Stimulated activated CD8-positive, alpha-beta memory T cell treated with anti-CD3 and anti-CD28 coated beads, Interleukin-12 subunit alpha, Interleukin-12 subunit beta, amount 100 ng/mL, for 1 hour (primary cell): ENCODE measurements at places on chromosomes 6 and 20.
A peak's percentile ranks its signal among the peaks of the same experiment; 100 is the strongest.

GRCh38 chr20:44467289-44467883 is 8.3 kb upstream of the TTPAL start:
- DNase-seq = no peak

DNA sequence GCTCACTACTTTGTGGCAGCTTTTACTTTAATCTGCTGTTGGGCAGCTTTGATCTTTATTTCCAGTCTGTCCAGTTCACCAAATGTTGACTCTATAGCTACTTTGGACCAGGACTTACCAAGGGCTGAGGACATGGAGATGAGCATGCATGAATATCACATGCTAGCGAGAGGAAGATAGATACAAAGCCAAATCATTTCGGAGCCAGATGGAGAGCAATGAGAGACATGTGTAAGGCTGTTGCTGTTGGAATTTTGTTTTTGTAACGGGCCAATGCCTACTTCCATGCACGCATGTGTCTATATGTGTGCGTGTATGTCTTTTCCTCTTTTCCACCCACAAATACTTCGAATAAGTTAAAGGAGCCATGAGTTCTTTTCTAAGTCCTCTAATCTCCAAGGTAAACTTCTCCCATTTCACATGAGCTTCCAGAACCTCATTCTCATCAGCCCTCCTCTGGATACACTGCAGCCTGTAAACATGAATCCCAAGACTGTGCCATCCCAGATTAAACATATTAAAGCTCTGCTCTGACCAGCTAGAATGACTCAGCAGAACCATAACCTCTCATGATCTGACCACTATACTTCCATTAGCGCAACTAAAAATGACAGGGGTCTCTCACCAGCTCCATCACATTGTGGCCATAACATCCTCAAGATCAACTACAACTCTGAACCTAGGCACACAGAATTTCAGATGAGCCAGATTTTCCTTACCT is 160.7 kb downstream of the LRFN2 start:
- DNase-seq = no peak

GRCh38 chr20:21230686-21231085 is 72.4 kb upstream of the XRN2 start:
- DNase-seq = no peak

GRCh38 chr20:33490023-33490933 is at the start of gene CBFA2T2:
TSS of gene CBFA2T2 (plus strand) at chr20:33490096. CDS start at chr20:33490268, 172 bp downstream.
- DNase-seq = peak; percentile 37

DNA sequence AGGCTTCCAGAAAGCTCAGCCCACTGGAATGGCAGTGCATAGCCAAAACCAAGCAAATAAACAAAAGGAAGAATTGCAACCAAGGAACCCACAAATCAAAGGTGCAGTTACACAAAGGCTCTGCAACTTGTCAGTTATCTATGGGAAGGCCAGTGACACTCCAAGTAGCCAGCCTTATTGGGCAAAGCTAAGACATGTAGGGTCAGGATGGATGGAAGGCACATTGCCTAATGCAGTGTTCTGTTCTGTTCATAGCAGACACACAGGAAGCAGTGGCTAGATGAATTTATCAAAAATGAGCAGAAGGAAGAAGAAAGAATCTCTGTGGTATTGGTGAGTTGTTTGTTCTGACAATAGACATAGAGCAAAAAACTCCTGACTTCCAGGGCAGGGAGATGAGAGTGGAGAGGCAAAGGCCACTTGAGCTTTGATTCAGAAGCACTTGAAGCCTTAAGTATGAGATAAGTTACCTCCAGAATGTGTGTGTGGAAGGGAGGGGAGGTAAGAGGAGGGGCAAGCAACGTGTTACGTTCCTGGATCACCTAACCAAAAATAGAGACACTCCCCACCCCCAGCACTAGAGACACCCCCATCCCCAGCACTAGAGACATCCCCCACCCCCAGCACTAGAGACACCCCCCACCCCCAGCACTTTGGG is 57.9 kb upstream of the AKAP12 start:
- no peak for DNase-seq

DNA sequence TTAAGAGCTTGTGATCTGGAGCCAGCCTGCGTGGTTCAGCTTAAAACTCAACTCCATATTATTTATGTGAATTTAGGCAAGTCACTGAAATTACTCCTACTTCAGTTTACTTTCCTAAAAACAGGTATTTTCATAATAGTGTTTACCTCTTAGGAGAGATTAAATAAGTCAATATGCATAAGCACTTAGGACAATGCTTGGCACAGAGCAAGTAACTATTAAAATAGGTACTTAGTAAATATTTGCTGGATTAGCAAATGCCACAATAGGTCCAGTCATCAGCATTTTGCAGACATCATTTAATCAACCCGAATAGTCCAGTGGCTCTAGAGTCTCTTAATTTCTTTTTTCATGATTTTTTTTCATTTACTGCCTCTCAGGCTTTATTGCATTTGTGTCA is 78.6 kb upstream of the PTPRK start:
- DNase-seq = no peak

- no peak for DNase-seq
These were observed 8.7 kb downstream of the GPLD1 start for GRCh38 chr6:24480705-24481104.

GRCh38 chr6:169794317-169795055 is 43.1 kb downstream of the ERMARD start:
- DNase-seq = no peak
